ENCODE measurements at places on chromosomes 7 and 10.

DNA sequence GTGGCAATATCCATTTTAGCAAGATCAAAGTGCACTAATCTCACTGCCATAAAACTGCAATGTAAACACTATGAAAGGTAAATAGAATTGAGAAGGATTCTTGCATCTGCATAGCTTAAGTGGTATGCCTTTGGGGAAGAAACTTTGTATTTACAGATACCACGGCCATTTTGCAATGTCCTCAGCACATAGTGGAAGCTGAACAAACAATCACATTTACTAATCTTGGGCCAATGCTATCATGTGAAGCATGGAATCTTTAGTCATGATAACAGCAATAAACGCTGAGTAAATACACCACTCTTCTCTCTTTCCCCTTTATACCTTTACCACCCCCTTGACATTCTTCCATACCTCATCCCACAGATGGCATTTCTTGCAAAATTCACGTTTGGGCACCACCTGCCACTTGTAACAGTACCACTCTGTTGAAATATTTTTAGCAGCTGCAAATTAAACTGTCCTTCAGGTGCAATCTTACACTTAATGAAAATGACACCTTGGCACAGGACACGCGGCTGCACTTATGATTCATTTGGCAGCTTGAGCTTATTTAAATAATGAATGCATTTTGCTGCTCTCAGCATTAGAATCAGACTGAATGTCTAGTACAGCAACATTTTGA is 171.8 kb downstream of the SEMA3A start:
- DNase-seq: no peak

- DNase-seq: no peak
These were observed 75.6 kb upstream of the GPR22 start for GRCh38 chr7:107394276-107394675.

DNA sequence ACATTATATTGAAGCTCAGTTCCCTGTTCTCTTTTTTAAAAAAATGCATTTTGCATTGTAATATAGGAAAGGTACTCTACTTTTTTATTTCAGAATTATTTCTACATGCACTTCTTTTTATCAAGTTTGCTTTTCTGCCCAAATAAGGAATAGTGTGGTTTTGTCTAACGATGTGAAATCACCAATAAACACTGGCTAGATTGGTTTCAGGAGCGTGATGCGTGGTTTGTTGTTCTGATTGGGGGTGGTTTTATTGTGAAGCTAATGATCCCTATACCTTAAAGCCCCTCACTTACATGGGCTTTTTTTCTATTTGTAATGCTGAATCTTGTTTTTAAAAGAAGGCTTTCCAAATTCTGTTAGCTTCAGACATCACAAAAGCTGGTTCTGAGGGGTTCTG is 17.6 kb downstream of the ENTPD7 start:
- no peak for DNase-seq

DNA sequence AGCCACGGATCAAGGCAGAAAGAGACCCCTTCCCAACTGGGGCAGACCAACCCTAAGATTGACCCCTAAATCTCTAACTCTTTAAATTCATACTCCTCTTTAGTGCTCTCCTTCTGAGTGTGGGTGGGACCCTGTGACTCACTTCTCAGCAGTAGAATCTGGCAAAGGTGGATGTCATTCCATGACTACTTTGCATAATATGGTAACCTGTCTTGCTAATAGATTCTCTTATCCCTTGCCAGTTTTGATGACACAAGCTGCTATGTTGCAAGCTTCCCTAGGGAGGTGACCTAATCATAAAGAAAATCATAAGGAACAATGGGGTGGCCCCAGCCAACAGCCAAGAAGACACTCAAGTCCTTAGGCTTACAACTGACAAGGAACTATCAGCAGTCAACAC is 155.4 kb upstream of the VWC2 start:
- DNase-seq: no peak

- DNase-seq: no peak
These were observed 79.5 kb downstream of the HIPK2 start for GRCh38 chr7:139698278-139698677.

DNA sequence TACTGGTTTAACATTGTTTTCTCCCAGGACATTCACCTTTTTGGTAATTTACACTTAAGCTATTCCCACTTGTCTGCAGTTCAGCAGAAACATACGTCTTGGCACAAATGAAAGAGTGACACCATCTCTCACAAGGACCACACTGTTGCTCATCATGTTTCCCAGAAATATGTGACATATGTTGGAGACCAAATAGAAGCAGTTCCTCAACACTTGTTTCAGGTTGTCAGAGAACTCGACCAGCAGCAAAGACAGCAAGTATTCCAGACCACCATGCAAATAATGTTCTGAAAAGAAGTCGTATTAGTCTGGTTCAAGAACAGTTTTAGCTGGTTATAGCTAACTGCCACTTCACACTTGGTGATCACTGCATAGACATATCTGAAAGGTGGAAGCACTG is 81.3 kb upstream of the KLF6 start:
- no peak for DNase-seq

GRCh38 chr7:40199076-40199802 is 64.4 kb downstream of the SUGCT start:
- no peak for DNase-seq

DNA sequence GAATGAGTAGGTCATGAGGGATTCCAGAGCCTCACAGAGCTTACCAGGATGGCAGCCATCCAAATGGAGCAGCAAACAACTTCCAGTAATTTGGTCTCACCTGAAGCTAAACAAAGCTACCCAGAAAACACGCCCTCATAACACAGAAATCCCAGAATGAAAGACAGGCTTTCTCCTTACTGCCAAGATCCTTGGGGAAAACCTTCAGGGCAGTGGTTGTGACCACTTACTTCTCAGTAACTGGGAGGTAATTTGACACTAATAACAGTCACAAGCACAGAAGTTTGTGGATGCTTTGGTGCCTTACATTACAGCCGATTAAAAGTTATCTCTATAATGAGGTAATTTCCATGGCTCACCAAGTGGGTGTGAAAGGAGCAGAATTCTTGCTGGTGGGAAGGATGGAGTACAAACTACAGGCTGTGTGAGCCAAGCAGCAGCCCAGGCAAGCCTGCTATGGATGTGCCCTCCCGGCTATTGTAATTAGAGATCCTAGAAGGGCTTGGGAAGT is 10.4 kb downstream of the WDR91 start:
- DNase-seq: no peak
